Activated CD4-positive, alpha-beta T cell treated with anti-CD3 and anti-CD28 coated beads for 48 hours (primary cell): ENCODE measurements at places on chromosomes 7 and 10.

GRCh38 chr10:5644930-5645329 is 21.5 kb downstream of the ASB13 start:
- no peak for DNase-seq

GRCh38 chr7:69105092-69105491 is 493.2 kb upstream of the AUTS2 start:
- DNase-seq = no peak

GRCh38 chr10:11516431-11516746 is 95.1 kb downstream of the USP6NL start:
- DNase-seq = no peak

DNA sequence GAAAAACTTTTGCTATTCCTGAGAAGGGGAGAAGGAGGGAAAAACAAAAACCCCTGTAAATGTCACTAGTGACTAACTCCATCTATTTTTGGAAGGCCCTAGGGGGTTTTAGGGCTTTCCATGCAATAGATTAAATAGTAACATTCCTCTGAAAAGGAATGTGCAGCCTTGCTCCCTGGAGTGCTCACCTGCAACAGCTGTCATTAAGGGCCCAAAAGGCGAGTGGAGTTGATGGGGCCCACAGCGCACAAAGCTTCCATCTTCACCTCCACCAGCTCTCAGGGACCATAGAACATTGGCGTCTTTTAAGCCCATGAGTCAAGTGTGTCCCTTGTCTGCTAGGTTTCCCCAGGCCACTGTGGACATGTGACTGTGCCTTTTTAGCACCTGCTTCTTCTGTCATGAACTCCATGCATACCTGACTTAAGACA is 58.0 kb upstream of the IL6 start:
- no peak for DNase-seq

- peak; percentile 66 for DNase-seq
Measured at GRCh38 chr7:129530795-129531391, 28.6 kb downstream of the SMKR1 start.
